Nephron progenitor cell (in vitro differentiated cells): ENCODE measurements at places on chromosomes 11 and 22.

GRCh38 chr11:211295-211694 is 3.8 kb downstream of the RIC8A start:
- peaks cover 23% of the 10 kb centered on the region for H3K36me3 ChIP-seq
- peak overlapping the region; percentile 40 for H3K4me3 ChIP-seq
- peaks cover 22% of the 10 kb centered on the region for H3K4me1 ChIP-seq
- H3K27ac ChIP-seq = peak overlapping the region; percentile 66
- no peak for DNase-seq

- no peak overlapping the region for H3K27ac ChIP-seq
- H3K36me3 ChIP-seq = peaks cover 6% of the 10 kb centered on the region
- peaks cover 18% of the 10 kb centered on the region for H3K4me1 ChIP-seq
- no peak overlapping the region for H3K4me3 ChIP-seq
- H3K27me3 ChIP-seq = peaks cover 20% of the 10 kb centered on the region
These were observed 6.2 kb downstream of the SRSF8 start for GRCh38 chr11:95072948-95073347.

GRCh38 chr11:11155962-11156815 is 196.9 kb downstream of the CSNK2A3 start:
- no peak overlapping the region for H3K4me3 ChIP-seq
- H3K36me3 ChIP-seq = no peaks in the 10 kb centered on the region
- DNase-seq = peak; percentile 59
- no peak overlapping the region for H3K27ac ChIP-seq
- H3K27me3 ChIP-seq = peaks cover 10% of the 10 kb centered on the region
- H3K4me1 ChIP-seq = no peaks in the 10 kb centered on the region

DNA sequence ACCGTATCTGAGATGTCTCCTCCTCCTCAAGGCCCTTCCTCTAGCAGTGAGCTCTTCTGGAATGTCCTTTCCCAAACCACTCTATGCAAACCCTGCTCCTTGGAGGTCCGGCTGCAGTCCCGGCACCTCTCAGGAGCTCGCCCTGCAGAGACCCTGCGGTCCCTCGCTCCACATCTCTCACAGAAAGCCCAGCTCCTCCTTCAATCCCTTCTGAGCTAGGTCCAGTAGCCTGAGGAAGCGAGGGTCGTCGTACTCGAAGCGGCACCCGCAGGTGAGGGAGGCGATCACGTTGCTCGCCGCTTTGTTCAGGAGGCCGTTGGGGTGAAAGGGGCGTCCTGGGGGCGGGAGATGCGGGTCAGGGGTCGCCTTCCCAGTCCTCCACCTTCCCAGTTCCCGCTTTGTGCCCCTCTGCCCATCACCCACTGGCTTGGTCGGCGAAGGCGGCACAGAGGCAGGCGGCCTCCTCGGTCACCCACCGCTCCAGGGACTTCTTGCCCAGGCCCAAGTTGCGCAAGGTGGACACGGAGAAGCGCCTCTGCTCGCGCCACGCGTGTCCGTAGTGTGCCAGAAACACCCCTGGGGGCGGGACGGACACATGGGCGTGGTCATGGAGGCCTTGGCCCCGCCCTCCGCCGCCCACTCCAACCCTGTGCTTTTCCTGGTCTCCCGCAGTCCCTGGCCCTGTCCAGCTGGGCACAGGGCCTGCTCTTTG is 21.5 kb upstream of the CYP2D6 start:
- DNase-seq = no peak
- H3K27ac ChIP-seq = no peak overlapping the region
- H3K4me1 ChIP-seq = no peaks in the 10 kb centered on the region
- H3K27me3 ChIP-seq = peaks cover 4% of the 10 kb centered on the region
- peaks cover 19% of the 10 kb centered on the region for H3K36me3 ChIP-seq

GRCh38 chr11:44017443-44018126 is 30.2 kb upstream of the ACCSL start:
- peaks cover 6% of the 10 kb centered on the region for H3K4me1 ChIP-seq
- DNase-seq = no peak
- H3K27ac ChIP-seq = no peak overlapping the region
- H3K27me3 ChIP-seq = peaks cover 49% of the 10 kb centered on the region

DNA sequence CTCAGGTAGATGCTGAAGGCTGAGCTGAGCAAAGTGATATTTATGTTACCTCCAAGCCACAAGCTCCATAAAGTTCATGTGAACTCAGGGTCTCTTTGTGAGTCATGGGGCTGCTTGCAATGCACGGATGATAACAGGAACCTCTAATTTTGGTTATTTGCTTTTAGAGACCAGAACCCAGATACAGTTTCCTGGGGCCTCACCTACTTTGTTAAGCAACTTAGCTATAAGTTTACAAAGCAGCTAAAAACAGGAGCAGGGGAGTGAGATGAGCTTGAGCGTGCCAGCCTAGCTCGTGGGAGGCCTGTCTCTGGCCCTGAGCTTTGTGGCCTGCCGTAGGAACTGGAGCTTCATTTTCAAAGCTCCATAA is 29.2 kb downstream of the SREBF2 start:
- H3K4me3 ChIP-seq = no peak overlapping the region
- peak; percentile 22 for DNase-seq
- peak overlapping the region; percentile 98 for H3K27ac ChIP-seq
- H3K36me3 ChIP-seq = peaks cover 31% of the 10 kb centered on the region
- peaks cover 54% of the 10 kb centered on the region for H3K4me1 ChIP-seq
- no peaks in the 10 kb centered on the region for H3K27me3 ChIP-seq

- peak overlapping the region; percentile 81 for H3K4me3 ChIP-seq
- H3K4me1 ChIP-seq = peaks cover 32% of the 10 kb centered on the region
- no peak for DNase-seq
- H3K27me3 ChIP-seq = peaks cover 61% of the 10 kb centered on the region
- no peaks in the 10 kb centered on the region for H3K36me3 ChIP-seq
These were observed 1.1 kb downstream of the SYT7 start for GRCh38 chr11:61579676-61580270.

DNA sequence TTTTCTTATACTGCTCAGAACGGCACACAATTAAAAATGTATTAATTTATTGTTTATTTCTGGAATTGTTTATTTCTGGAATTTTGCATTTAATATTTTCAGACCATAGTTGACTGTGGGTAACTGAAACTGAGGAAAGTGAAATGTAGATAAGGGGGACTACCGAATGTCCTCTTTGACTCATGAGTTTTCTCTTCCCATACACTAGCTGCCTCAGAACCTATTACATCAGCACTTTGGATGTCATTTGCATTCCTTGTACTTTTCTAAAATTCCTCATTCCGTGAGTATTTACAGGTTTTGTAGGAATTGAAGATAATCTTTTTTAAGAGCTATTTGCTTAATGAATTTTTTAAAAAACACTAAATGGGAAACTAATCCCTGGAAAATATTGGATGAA is 29.8 kb downstream of the ZC3H12C start:
- no peaks in the 10 kb centered on the region for H3K27me3 ChIP-seq
- DNase-seq = no peak
- no peak overlapping the region for H3K27ac ChIP-seq
- peaks cover 24% of the 10 kb centered on the region for H3K36me3 ChIP-seq

- H3K27ac ChIP-seq = no peak overlapping the region
- no peaks in the 10 kb centered on the region for H3K36me3 ChIP-seq
- peaks cover 29% of the 10 kb centered on the region for H3K27me3 ChIP-seq
- no peak for DNase-seq
- H3K4me1 ChIP-seq = peaks cover 24% of the 10 kb centered on the region
These were observed 4.9 kb upstream of the KRTAP5-6 start for GRCh38 chr11:1691878-1692707.

- no peak overlapping the region for H3K27ac ChIP-seq
- DNase-seq = no peak
- no peaks in the 10 kb centered on the region for H3K36me3 ChIP-seq
These were observed 14.9 kb upstream of the PPFIA1 start for GRCh38 chr11:70255477-70256116.

DNA sequence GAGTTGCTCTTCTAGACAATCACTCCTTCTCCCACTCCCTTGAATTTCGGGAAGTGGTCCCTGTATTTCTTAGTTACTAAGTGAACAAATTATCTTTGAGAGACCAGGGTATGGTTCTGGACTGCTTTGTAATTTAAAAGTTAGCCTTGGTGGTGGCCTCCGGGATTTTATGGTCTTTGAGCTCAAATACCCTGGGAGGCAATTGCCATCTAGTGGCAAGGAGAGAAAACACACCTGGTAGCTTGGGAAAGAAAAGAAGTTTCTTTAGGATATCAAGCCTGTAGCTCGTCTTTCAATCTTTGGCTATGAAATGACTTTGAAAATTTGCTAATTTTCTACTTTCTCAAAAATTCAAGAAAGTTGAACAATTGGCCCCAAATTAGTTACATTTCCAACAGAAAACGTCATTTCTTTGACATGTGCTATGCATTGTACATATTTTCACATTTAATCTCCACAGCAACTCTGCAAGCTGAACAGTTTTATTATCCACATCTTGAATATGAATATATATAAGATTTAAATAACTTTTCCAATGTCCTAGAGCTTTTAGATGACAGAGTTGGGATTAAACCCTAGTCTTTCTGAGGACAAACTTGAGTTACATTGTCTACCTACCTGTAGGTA is 39.1 kb downstream of the MMP27 start:
- H3K4me1 ChIP-seq = no peaks in the 10 kb centered on the region
- no peaks in the 10 kb centered on the region for H3K36me3 ChIP-seq
- peaks cover 3% of the 10 kb centered on the region for H3K27me3 ChIP-seq
- no peak overlapping the region for H3K27ac ChIP-seq
- peak; percentile 19 for DNase-seq

- no peaks in the 10 kb centered on the region for H3K27me3 ChIP-seq
- H3K27ac ChIP-seq = no peak overlapping the region
- peaks cover 12% of the 10 kb centered on the region for H3K4me1 ChIP-seq
- no peak for DNase-seq
- peaks cover 55% of the 10 kb centered on the region for H3K36me3 ChIP-seq
These were observed 37.0 kb downstream of the ARHGAP1 start for GRCh38 chr11:46663277-46663940.

DNA sequence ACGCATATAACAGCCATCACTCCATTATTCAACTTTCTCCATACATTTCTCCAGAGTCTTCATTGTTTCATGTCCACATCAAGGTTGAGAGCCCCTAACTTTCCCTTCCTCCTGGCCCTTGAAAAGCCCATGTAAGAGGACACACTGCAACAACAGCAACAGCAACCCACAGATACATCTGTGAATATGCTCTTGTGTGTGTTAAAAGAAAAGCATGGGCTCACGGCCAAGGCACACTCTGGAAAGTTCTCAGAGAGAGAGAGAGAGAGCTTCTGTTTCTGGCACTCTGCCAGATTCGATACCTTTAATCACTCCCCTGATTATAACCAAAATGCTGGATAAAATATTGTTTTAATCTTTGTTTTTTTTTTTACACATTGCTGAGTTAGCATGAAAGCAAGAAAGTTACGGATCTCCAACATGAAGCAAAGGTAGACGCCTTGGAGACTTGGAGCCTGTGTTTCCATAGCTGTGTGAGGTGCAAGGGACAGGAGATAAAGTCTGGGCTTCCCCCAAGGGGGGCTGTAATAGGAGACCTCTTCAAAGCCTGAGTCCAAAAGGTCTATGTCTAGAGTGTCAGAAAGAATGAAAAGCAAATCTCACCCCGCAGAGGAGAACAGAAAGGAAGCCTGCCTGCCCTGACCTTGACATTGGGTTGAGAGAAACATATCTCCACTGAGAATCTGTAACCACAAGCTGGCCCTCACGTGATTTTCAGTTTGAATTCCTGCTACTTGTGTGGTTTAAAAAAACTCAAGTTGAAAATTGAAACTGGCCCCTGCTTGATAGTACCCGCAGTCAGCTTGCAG is 33.7 kb upstream of the MPPED1 start:
- peak overlapping the region; percentile 2 for H3K4me3 ChIP-seq
- peaks cover 3% of the 10 kb centered on the region for H3K36me3 ChIP-seq
- H3K27ac ChIP-seq = no peak overlapping the region
- H3K27me3 ChIP-seq = peaks cover 63% of the 10 kb centered on the region
- H3K4me1 ChIP-seq = peaks cover 25% of the 10 kb centered on the region

- no peak overlapping the region for H3K4me3 ChIP-seq
- peaks cover 19% of the 10 kb centered on the region for H3K4me1 ChIP-seq
- no peaks in the 10 kb centered on the region for H3K36me3 ChIP-seq
- H3K27me3 ChIP-seq = peaks cover 41% of the 10 kb centered on the region
These were observed 231.3 kb upstream of the B3GAT1 start for GRCh38 chr11:134643115-134644012.

GRCh38 chr11:133966172-133966651 is 9.4 kb upstream of the IGSF9B start:
- DNase-seq = no peak
- peaks cover 18% of the 10 kb centered on the region for H3K4me1 ChIP-seq

DNA sequence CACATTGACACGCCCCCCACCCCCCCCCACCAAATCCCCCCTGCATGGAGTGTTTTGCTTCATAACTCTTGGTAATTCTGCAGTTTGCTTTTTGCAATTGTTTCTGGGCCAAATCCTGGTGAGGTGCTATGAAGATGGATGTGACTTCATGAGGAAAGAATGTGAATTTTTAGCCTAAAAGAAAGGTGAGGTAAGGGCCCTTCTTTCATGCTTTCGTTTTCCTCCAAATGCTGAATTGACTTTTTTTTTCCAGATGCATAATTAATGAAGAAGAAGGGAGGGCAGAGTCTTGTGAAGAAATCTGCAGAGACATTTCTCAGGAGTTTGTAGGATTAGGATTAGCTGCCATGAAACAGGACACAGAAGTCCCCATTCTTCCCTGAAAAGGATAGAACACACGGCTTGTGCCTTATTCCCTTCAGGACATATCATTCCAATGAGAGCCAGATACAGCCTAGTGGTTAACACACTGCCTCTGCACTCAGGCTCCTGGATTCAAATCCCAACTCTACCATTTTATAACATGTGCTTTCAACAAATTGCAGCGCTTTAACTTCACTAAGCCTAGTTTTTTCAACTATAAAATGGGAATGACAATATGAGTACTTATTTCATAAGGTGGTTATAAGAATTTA is 19.6 kb upstream of the TBCEL start:
- H3K27me3 ChIP-seq = peaks cover 27% of the 10 kb centered on the region
- no peaks in the 10 kb centered on the region for H3K4me1 ChIP-seq
- no peak overlapping the region for H3K27ac ChIP-seq
- no peak overlapping the region for H3K4me3 ChIP-seq

- peaks cover 16% of the 10 kb centered on the region for H3K27me3 ChIP-seq
- DNase-seq = no peak
- peaks cover 58% of the 10 kb centered on the region for H3K4me1 ChIP-seq
- peak overlapping the region; percentile 30 for H3K4me3 ChIP-seq
- H3K36me3 ChIP-seq = peaks cover 11% of the 10 kb centered on the region
These were observed 2.3 kb downstream of the GPHA2 start for GRCh38 chr11:64933213-64933934.

- H3K27ac ChIP-seq = peak overlapping the region; percentile 75
- peaks cover 57% of the 10 kb centered on the region for H3K36me3 ChIP-seq
- DNase-seq = no peak
- H3K27me3 ChIP-seq = no peaks in the 10 kb centered on the region
These were observed 10.0 kb downstream of the RHOG start for GRCh38 chr11:3830730-3831129.

- no peaks in the 10 kb centered on the region for H3K36me3 ChIP-seq
- peak; percentile 51 for DNase-seq
- H3K4me1 ChIP-seq = peaks cover 32% of the 10 kb centered on the region
- H3K27me3 ChIP-seq = peaks cover 74% of the 10 kb centered on the region
- no peak overlapping the region for H3K27ac ChIP-seq
- peak overlapping the region; percentile 61 for H3K4me3 ChIP-seq
These were observed 15.5 kb upstream of the RAC2 start for GRCh38 chr22:37259540-37260029.

DNA sequence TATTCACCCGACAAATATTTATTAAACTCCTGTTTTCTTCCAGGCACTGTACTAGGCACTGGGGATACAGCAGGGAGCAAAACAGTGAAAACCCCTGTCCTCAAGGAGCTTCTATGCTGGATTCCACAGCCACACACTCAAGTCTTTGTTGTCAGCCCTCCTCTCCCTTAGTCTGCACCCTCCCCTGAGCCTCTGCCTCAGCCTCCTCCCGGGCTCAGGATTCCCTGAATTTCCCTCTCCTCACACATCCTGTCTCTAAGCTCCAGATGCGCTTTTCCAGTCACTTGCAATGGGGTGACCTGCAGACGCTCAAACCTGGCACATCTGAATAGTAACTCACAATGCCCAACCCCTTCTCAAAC is 13.5 kb upstream of the TUB start:
- H3K27me3 ChIP-seq = peaks cover 36% of the 10 kb centered on the region
- no peak for DNase-seq
- no peak overlapping the region for H3K4me3 ChIP-seq
